ENCODE measurements at places on chromosomes 7 and 10.
A peak's percentile ranks its signal among the peaks of the same experiment; 100 is the strongest.

DNA sequence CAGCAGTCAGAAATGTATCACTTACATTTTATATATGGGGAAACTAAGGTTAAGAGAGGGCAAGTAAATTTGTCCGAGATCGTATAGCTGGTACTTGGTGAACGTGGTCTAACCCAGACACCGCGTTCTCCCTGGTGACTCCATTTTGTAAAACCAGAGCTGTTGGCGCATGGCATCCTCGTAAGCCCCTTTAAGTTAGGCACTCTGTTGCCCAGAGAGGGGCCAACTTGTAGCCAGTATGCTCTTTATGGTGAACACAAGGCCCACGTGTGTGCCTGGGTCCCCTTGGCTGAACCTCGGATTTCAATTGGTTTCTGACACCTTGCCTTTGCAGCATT is 39.7 kb upstream of the ZNF518A start:
- DNase-seq = no peak

- no peak for DNase-seq
Measured at GRCh38 chr10:112852306-112852705, 97.7 kb upstream of the TCF7L2 start.

DNA sequence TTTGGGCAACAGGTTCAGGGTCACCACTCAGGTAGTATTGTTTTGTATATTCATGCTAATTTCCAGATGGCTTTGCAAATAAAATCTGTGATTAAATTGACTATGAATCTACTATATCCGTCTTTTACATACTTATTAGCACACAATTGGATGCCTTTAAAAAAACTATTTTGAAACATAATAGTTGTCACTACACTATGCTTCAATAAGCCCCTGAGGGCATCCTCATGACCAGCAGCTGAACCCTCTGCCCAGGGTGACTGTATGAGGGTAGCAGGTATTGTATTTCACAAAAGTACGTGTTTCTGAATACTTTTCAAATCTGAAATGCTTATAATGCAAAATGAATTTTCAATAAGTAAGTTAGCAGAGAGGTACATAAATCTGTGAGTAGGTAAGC is 97.3 kb downstream of the DNAH11 start:
- no peak for DNase-seq

- DNase-seq = no peak
Measured at GRCh38 chr10:92173996-92174395, 116.9 kb downstream of the CPEB3 start.

DNA sequence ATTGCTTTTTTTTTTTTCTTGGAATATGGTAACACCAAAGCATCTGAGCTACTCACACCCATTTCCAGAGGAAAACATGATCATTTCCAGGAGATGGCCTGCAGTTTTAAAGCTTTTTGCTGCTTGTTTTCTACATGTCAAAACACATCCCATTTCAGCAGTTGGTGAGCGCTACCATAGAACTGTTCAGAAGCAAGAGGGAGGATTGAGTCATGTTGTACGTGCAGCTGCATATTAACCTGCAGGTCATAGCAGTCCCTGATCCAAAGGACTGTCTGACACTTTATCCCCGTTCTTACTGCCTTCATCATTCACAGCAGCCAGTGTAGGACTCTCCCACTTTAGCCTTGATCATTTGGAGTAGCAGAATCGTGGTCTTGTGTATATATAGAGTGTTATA is 124.6 kb downstream of the AUTS2 start:
- DNase-seq = no peak

DNA sequence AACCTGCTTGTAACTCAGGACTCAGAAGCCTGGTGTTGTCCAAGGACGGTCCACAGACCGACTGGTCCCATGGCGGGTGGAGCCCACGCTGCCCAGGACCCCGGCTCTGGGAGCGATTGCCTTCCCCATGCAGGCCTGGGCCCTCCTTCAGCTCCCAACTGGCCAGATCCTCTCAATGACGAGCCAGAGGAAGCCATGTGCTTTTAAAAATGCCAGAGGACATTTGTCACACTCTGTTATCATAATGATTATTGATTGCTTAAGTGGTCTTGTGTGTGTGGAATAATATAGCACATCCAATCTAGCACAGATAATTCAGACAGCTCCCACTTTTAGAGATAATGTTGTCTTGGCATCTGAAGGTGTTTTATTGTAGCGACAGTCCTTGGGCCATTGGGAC is 22.6 kb upstream of the OGDHL start:
- DNase-seq = no peak

- DNase-seq = no peak
Measured at GRCh38 chr7:44117801-44118429, 5.4 kb downstream of the POLD2 start.

DNA sequence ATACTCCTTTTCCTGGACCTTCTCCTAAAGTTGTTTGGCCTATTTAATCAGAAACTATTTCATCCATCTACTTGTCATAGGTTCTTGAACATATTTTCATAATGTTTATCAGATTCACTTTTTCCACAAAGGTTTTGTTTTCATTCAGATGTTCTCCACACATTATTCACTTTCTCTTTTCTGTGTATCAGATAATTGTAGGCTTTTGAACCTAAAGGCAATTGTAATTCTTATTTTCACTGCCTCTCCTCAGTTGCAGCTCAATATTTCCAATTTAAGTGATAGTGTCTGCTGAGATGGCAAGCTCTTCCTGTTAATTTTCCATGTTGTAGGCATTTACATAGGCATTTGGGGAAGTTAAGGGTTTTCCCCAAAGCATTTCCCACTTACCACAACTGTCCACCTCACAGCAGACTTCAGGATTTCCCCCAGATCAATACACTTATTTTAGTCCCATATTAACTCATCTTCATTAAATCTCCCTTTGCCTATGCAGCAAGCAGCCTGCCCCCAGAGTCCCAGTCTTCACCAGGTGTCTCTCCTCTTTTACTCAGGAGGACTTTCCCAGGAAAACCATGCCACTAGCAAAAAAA is 12.3 kb upstream of the IKZF1 start:
- DNase-seq = no peak

DNA sequence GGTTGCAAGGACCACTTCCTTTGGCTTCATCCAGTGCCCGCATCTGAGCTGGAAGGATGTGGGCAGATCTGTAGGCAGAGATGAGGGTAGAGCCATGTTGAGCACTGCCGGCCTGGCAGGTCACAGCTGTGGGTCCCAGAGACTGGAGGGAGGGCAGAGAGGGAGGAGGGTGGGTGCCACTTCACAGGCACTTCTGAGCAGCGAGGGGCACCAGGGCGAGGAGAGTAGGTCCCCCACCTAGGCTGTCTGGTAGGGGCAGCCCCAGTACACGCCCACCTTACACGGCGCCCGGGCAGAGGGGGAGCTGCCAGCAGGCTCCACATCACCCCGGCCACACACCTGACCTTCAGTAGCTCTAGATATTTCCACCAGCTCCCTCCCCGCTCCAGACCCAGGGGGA is 473.0 kb upstream of the FOXK1 start:
- DNase-seq = no peak

GRCh38 chr10:78944723-78945312 is 123.9 kb upstream of the ZMIZ1 start:
- no peak for DNase-seq

DNA sequence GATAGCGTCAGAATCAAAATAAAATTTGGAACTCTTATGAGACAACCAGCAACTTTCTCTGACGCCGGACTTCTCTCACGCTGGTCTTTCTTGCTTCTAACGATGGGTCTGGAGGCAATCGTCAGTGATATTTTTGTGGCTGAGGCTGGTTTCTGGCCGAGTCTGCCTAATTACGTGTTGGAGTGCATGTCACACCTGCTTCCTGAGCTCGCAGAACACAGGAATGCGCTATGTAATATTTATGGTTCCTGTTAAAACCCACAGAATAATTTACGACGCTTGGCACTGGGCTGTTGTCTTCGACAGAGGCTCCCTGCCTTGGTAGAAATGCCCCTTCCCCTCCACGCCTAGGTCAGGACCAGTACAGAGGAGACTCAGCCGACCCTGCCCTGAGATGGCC is 64.9 kb downstream of the NPTX2 start:
- DNase-seq = no peak

- no peak for DNase-seq
Measured at GRCh38 chr7:120276720-120277119, 3.7 kb downstream of the KCND2 start.

GRCh38 chr7:157490465-157490912 is 153.7 kb downstream of the DNAJB6 start:
- DNase-seq = peak; percentile 5

- DNase-seq = no peak
Measured at GRCh38 chr7:46586406-46586805, 665.3 kb upstream of the IGFBP3 start.

GRCh38 chr10:74922921-74923320 is 96.5 kb downstream of the KAT6B start:
- DNase-seq = no peak

DNA sequence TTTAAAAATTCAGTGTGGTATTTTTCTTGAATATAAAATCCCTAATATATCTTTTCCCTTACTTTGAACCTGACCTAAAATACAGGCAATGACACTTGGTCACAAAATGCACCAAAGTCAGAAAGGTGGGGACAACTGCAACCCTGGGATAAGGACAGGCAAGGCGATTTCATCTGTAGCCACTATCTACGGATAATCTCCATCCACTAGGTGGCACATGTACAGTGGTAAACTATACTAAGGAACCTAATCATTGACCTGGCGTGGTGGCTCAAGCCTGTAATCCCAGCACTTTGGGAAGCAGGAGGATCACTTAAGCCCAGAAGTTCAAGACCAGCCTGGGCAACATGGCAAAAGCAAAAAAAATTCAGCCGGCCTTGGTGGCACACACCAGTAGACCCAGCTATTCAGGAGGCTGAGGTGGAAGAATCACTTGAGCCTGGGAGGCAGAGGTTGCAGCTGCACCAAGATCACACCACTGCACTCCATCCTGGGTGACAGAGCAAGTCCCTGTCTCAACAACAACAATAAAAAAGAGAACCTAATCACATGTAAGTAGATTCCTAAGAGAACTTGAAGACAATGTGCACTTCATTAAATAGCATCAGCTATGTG is 98.9 kb downstream of the KMT2C start:
- no peak for DNase-seq

DNA sequence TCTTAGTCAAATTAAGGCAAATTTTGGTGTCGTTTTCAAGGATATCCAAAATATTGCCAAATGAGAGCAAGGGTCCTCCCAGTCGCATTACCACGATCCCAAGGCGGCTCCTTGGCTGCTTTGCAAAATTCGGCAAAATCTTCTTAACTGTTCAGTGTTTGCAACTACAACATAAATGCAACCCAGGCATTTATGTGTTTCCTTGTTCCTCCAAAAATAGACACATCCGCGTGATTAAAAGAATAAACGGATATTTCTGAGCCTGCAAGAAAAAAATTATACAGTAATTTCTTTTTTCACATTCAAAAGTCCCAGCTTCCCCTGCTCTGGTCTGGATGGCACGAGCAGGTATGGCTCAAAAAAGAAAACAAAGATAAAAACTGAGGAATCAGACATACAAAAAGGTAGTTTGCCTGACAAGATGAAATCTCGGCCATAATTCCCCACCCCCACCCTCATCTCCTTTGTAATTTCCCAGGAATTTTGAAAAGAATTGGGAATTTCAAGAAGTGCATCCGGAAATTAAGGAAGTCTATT is 6.0 kb downstream of the SKIDA1 start:
- DNase-seq = no peak

GRCh38 chr7:145360511-145361100 is 524.8 kb upstream of the TPK1 start:
- no peak for DNase-seq

DNA sequence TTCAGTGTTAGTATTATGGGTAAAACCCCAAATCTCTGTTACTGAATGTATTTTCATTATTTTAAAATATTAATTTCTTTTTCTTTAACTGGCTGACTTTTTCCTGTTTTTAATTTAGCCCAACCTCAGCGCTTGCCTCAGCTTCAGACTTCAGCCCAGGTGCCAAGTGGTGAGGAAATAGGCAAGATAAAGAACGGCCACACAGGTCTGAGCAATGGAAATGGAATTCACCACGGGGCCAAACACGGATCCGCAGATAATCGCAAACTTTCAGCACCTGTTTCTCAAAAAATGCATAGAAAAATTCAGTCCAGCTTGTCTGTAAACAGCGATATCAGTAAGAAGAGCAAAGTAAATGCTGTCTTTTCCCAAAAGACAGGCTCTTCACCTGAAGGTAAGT is 57.5 kb downstream of the MDFIC start:
- DNase-seq = no peak

DNA sequence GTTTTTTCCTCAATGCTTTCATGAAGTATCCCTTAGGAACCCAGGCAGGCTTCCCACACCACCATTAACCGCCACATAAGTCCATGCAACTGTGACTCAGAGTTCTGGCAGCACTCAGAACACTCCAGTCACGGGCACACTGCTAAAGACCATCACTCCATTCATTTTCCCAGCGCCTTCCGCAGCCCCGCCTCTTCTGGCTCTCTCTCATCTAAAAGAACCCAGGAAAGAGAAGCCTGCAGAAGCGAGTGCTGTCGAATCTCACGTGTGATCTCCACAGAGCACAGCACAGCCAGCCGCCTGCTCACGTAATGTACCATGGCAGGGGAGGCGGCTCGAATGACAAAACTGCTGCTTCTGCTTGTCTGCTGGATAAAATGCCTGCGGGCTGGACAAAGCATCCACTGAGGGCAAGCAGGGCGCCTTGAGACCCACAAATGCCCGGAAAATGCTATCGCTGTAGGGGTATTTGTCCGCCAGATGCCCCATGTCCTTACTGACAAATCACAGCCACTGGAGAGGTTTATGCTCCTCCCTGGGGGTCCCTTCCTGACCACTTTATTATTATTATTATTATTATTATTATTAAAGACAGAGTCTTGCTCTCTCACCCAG is 1.8 kb downstream of the PSMG3 start:
- no peak for DNase-seq

- no peak for DNase-seq
Measured at GRCh38 chr10:3398825-3399646, 226.5 kb upstream of the PITRM1 start.

DNA sequence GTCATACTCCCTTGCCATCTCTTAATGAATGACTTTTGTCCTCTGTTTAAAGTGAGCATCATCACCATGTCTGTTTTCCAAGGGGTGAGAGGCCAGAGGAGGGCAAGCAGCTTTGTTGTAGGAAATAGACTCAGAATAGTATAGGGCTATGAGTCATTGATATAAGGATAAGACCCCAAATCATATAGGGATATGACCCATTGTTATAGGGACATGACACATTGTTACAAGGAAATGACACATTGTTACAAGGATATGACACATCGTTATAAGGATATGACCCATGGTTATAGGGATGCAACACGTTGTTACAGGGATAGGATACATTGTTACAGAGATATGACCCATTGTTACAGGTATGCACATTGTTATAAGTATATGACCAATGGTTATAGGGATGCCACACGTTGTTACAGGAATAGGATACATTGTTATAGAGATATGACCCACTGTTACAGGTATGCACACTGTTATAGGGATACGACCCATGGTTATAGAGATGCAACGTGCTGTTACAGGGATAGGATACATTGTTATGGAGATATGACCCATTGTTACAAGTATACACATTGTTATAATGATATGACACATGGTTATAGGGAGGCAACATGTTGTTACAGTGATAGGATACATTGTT is 311.1 kb upstream of the ADARB2 start:
- no peak for DNase-seq

- DNase-seq = no peak
Measured at GRCh38 chr10:2714597-2714996, 352.8 kb upstream of the PFKP start.
